ENCODE measurements at places on chromosomes 4 and X.

- no peak for DNase-seq
Measured at GRCh38 chr4:119656342-119656741, 27.7 kb upstream of the PDE5A start.

GRCh38 chr4:43758836-43759235, 689.8 kb downstream of the KCTD8 start:
- no peak for DNase-seq

DNA sequence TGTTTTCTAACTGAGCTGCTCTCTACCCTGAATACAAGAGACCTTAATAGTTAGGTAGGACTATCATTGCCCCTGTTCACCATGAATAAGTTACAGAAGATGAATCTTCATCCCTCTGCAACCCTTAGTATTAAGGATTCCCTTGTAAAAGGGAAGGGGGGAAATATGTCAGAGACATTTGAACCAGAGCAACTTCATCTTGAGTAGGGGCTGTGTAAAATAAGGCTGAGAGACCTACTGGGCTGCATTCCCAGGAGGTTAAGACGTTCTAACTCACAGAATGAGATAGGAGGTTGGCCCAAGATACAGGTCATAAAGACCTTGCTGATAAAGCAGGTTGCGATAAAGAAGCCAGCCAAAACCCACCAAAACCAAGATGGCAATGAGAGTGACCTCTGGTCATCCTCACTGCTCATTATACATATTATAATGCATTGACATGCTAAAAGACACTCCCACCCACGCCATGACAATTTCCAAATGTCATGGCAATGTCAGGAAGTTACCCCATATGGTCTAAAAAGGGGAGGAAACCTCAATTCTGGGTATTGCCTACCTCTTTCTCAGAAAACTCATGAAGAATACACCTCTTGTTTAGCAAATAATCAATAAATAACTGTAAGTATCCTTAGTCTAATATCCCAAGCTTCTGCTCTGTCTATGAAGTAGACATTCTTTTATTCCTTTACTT, 19.5 kb upstream of the TMPRSS11B start:
- no peak for DNase-seq

GRCh38 chrX:78957049-78957767, 12.0 kb downstream of the P2RY10 start:
- DNase-seq = no peak

DNA sequence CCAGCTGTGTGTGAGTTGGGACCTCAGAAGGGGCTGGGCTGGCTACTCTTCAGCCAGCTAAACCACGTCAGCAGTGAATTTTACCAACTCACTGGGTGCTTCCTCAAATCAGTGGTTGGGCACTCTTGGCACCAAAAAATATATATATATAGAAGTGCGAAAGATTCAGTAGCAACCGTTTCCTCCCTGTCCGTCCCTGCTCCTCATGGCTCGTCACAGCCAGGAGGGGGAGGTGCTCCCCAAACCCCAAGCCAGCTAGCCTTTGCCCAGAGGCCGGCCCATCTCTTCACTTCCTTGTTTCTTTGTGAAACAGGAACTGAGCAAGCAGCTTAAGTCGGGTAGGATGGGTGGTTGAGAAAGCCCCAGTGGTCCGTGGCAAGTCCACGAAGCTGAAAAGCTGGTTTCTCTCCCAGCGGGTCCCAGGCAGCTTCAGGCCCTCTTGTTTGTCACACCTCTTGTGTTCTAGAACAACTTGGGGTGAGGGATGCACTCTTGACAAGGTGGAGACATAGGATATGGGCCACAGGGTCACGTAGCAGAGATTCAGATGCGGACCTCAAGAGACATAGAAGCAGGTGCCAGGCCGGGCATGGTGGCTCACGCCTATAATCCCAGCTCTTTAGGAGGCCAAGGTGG, 6.8 kb upstream of the SASH3 start:
- peak; percentile 89 for DNase-seq

- DNase-seq = no peak
Measured at GRCh38 chr4:174592985-174593335, 70.7 kb upstream of the HPGD start.

DNA sequence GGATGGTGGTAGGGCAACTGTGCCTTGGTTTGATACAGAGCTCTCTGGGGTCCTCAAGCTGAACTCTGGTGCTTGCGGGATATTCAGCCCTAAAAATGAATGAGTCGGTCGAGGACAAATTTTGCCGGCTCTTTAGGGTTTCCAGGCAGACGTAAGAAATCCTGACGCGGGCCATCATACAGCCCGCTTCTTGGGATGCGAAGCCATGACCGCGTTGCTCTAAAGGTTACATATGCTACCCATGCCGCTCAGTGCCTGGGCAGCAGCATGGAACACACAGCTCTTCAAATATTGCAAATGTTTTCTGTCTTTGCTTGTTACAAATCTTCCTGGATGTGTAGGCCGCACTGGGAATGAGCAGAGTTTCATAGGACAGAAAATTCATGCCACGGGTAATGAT, 55.6 kb downstream of the NBDY start:
- DNase-seq = no peak

- no peak for DNase-seq
Measured at GRCh38 chrX:46750889-46751288, 8.0 kb downstream of the SLC9A7 start.

- DNase-seq = no peak
Measured at GRCh38 chrX:45230410-45230809, 29.7 kb upstream of the DIPK2B start.

DNA sequence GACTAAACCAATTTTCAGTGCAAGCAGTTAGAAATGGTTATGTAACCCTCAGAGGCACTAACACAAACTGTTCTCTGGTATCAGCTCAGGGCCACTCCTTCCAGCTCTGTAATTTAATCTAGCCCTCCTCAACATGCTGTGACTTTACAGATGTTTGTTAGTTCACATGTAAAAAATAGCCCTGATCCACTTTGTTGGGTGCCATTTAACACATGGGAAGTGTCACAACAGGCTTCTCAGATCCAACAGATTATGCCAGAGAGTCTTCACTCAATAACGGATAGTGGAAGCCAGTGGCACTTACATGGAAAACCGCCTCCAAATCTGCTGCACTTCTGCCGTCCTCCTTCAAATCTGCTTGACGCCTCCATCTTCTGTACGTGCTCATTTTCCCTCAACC, 51.6 kb downstream of the ATP8A1 start:
- no peak for DNase-seq

- no peak for DNase-seq
Measured at GRCh38 chr4:926538-926937, 5.6 kb downstream of the GAK start.

GRCh38 chr4:34202154-34202553, 2042.2 kb downstream of the ARAP2 start:
- no peak for DNase-seq

DNA sequence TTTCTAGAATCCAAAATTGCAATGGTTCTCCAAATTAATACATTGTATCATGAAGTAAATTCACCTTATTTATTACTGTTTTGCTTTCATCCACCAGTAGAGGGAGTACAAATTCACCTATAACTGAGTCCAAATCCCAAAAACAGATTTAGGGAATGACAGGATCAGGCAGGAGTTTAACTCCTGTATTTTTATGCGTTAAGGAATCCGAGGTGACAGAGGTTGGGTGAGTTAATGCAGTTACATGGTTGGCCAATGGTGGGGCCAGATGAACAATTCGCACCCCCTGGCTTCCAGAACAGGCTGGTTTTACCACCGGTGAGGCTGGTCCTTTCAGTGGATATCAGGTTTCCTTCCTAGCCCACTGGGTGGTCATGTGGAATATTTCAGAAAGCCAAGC, 82.4 kb downstream of the MTNR1A start:
- no peak for DNase-seq

GRCh38 chr4:184544788-184545409, 70.5 kb upstream of the IRF2 start:
- no peak for DNase-seq

DNA sequence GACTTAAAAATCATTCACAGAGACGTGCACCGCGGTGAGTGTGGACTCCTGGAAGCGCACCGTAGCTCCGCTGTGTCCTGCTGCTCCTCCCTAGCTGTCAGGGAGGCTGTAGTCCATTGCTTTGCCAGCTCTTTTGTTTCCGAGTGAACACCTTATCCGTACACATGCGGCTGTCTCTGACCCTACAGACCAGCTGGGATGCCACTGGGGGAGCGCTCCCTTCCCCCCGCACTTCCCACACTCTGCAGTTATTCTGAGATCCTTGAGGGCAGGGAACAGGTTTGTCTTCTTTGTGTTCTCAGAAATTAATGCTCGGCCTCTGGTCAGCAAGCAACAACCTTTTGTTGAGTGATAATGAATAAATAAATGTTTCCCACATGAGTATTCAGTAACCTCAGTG, 33.7 kb upstream of the MSANTD1 start:
- no peak for DNase-seq

DNA sequence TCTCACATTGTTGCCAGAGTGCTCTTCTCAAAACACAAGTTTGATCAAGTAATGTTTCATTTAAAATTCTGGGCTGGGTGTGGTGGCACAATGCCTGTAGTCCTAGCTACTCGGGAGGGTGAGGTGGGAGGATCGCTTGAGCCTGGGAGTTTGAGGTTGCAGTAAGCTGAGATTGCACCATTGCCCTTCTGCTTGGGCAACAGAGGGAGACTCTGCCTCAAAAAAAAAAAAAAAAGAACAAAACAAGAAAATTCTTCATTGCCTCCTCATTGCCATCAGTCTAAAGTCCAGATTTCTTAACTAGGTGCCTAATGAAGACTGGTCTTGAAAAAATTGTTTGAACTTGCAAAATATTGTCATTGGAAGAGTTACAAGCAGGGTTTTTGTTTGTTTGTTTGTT, 120.1 kb downstream of the MFAP3L start:
- DNase-seq = no peak

DNA sequence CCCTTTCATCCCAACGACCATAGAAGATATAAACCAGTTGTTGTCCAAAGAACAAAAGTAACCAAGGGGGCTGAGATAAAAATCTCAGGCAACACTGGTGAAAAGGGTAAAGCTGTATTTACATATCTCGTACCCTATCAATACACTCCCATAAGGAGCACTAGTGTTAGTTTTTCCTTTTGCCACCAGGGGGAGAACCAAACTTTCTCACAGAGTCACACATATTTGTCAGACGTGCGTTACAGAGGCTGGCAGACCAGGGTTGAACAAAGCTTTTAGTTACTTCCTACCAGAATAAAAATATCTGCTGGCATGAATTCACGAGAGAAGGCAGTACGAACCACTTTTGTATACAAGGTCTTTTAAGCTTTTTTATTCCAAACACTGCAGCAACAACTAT, 88.3 kb downstream of the AMELX start:
- peak; percentile 22 for DNase-seq

GRCh38 chrX:19609541-19609940, 94.2 kb upstream of the MAP3K15 start:
- no peak for DNase-seq

- DNase-seq = no peak
Measured at GRCh38 chr4:73070074-73070390, 516 bp upstream of the COX18 start.

- DNase-seq = no peak
Measured at GRCh38 chr4:165060938-165061337, 7.3 kb downstream of the TRIM75 start.

GRCh38 chrX:44062840-44063239, 89.7 kb upstream of the NDP start:
- DNase-seq = no peak

GRCh38 chr4:8637456-8637984, 45.0 kb downstream of the CPZ start:
- DNase-seq = no peak

DNA sequence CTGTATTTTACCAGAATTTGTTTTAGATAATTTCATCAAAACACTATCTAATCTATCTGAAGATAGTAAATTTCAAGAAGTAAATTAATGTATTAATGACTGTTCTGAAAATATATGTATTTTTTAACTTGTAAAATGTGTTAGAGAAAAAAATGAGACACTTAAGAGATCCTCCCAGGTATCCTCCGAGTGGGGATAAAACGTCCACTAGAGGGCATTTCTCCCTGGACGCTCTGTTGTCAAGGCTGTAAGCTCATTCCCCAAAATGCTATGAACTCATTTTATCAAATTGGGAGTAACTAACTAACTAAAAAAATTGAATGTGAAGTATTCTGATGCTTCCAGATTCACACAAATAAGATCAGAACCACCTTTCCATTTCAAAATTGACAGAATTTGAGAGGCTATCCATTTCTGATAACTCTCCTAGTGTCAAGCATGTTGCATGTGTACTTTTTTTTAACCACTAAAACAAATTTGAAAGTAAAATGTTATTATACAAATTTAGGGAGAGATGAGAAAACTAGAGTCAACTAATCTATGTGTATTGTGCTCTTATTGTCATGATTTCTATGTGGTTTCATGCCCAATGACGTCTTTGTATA, 337.3 kb upstream of the HS3ST1 start:
- peak; percentile 7 for DNase-seq

DNA sequence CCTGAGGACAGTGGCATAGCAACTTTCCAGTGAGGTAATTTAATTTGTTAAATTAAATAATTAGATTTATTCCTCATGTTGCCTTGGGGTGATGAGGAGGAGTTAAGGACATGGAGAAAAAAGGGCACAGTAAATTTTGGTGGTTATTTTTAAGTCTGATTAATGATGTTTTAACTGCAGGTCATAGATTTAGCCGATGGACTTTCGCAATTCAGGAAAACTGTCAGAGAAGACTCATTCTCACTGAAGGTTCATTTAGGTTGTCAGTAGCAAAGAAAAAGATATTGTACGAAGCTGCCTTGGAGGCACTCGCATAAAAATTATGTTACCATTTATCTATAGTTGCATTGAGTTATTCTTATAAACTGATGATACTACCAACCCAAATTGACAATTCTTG, 164.2 kb upstream of the PITX2 start:
- no peak for DNase-seq

DNA sequence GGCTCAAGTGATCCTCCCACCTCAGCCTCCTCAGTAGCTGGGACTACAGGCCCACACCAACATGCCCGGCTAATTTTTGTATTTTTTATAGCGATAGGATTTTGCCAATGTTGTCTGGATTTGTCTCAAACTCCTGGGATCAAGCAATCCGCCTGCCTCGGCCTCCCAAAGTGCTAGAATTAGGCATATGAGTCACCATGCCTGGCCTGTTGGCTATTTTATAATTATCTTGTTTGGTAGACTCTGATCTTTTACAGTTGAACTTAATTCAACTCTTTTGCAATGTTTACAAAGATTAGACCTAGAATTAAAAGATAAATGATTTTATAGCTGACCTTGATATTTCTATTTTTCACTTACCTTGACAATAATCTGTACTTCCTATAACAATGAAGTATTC, 18.0 kb downstream of the DCK start:
- no peak for DNase-seq

- no peak for DNase-seq
Measured at GRCh38 chrX:134688839-134689238, 30.6 kb upstream of the PLAC1 start.

- no peak for DNase-seq
Measured at GRCh38 chr4:183876268-183876934, 28.7 kb upstream of the STOX2 start.
